ENCODE measurements at places on chromosomes 5 and 9. TPM values are rescaled to one million over a fixed set of nuclear protein-coding genes. Genes with fewer than 3 reads are reported as not detected.

PCDHA9 gene
- total RNA-seq, result not detected

LCN6 gene
- total RNA-seq, result not detected

ABLIM3 gene
- 0.14 TPM for total RNA-seq

PCDHB16 gene
- not detected for total RNA-seq

NTNG2 gene
- 3.2 TPM for total RNA-seq

SGCD gene
- total RNA-seq, result 0.07 TPM

Measured in activated T-cell treated with anti-CD3 and anti-CD28 coated beads, Interleukin-2, amount 50 U/mL, for 72 hours (primary cell).